Fibroblast of lung (primary cell): ENCODE measurements at places on chromosomes 6 and 20. TPM values are rescaled to one million over a fixed set of nuclear protein-coding genes. Genes with fewer than 3 reads are reported as not detected.

DNA sequence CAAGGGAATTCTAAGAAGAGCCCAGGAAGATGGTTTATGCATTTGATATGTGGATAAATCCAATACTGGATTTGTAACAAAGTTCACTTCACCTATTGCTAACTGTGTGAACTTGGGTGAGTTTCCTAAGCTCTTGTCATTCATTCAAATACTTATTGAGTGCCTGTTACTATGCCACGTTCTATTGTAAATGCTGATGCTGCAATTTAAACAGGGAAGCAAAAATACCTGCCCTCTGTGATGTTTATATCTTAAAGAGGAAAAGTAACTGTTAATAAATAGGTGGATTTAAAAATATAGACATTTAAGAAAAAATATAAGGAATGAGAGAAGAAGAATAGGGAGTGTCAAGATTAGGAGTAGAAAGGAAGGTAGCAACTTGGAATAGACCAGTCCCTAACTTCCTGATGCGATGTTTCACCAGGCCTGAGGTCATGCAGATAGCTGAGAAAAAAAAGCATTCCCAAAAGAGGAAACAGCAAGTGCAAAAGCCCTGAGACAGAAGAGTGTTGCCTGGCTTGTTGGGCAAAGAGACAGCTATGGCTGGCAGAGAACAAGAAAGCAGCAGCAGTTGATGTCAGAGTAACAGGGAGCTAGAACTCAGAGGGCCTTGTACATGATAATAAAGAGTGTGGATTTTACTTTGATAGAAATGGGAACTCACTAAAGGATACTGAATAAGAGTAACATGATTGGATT lies 54.3 kb upstream of the TCF21 start:
- no peak for DNase-seq

DNA sequence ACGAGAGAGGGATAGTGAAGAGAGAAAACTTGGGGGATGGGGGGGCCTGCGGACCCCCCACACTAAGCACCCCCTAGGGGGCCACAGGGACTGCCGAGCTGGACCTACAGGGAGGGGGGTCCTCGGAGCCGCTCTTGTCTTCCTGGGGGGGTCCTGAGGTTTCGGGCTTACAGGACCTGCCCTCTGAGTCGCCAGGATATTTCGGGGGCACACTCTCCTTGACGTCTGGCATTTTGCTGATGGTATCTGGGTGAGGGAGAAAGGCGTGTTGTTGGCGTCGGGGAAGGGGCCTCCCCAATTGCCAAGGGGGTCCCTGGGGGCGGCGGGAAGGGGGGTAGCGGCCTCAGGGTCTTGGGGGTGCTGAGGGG lies 516 bp downstream of the TCP11 start:
- no peak for DNase-seq

GRCh38 chr6:33857932-33858475 lies 54.2 kb upstream of the MLN start:
- no peak for DNase-seq

DNA sequence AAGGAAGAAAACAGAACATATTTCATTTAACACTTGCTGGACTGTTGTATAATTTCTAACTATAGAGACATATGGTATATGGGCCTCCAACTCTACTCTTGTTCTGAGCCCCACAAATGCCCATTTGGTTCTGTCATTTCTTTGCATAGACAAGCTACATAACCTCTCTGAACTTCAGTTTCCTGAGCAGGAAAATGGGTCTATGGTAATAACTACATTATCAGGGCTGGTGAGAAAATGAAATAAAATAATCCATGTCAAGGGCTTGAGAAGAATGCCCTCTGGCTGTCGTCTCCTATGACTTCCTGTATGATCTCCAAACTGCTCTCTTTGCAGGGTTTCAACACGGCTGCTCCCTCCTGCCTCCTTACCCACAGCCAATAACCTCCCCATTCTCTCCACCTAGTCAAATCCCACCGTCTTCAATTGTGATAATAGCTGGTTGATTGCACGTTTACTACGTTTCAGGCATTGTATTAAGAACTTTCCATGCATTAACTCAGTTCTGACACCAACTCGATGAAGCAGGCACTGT lies 12.0 kb downstream of the ZCCHC3 start:
- no peak for DNase-seq

DNA sequence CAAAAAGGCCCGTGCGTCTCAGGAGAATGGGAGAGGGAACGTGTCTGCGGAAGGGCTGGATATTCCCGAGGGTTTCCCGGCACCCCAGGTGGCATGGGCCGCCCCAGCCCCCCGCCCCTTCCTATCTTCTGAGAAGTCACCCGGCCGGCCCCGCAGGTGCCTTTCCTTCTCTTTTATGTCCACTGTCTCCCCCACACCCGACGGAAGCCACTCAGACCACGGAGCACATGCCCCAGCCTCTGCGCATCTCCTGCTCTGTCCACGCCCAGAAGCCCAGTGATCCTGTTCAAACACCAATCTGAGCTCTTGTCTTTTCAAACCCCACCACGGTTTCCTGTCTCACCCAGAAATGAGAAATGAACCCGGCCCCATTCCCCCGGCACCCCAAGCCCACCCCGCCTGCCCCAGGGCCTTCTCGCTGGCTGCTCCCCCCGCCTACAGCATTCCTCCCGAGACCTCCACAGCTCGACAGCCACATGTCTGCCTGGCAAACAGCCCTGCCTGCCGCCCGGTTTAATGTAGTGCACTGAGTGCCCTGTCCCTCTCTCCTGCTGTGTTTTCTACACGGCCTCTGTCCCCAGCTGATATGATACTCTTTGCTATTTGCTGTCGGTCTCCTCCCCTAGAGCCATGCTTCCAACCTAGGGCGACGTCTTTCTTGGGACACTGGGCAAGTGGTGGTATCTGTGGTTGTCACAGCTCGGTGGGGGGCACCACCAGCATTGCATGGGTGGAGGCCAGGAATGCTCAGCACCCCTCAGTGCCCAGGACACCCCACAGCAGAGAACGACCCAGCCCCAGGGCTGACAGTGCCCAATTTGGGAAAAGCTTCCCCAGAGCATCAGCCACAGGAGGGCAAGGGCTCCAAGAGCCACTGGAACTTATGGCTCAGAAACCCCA lies 182.7 kb downstream of the TAF4 start:
- no peak for DNase-seq

- DNase-seq: no peak
Observed at GRCh38 chr6:106743612-106744011, 114.2 kb downstream of the QRSL1 start.

DNA sequence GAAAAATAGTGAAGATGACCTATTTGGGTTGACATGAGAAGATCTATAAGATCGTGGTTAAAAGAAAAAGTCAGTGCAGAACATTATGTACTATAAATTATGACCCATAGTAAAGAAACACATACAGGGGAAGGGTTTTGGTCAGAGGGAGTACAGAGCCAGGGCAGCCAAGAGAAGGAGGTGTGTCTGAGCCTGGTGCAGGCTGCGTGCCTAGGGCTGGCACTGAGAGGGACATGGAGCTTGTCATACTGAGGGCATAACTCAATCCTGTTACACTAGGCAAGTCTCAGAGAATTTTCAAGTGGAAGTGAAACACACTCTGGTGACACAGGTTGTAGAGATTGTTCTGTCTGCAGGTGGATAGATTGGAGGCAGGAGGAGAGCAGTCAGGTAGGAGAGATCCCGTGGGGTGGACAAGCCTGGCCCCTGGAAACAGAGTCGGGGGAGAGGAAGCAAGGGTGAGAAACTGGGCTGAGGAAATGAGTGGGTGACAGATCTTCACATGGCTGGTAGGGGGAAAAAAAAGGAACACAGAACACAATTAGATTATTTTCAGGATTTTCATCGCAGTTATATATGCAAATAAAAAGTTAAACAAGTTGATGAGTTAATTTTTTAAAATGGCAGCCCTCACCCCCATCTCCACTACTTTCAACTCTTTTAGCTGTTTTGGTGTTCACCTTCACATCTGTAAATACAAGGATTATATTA lies 18.5 kb upstream of the RNF39 start:
- DNase-seq: no peak

DNA sequence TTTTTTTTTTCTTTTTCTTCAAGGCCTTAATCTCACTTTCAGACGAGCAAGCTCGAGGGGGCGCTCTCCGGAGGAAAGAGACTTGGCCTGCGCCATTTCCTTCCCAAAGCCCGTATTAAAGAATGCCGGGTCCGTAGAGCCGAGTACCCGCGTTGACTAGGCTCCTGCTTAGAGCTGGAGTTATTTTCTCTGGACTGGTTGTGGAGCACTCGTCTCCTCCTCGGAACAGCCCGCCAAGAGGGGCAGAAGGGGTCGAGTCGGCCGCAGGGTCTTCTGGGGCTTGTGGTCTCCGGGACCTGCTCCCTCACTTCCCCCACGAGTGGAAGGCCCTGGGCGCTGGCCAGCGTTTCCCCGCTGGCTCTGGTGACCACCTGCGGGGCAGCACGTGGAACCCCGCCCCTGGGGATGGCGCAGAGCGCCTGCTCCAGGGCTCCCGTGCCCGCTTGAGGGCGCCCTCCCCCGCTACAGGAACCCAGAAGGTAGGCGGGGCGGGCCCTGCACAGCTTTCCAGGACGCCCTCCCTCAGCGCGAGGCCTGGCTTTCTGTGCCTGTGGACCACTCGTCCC lies 2.7 kb upstream of the MEI4 start:
- DNase-seq: no peak

DNA sequence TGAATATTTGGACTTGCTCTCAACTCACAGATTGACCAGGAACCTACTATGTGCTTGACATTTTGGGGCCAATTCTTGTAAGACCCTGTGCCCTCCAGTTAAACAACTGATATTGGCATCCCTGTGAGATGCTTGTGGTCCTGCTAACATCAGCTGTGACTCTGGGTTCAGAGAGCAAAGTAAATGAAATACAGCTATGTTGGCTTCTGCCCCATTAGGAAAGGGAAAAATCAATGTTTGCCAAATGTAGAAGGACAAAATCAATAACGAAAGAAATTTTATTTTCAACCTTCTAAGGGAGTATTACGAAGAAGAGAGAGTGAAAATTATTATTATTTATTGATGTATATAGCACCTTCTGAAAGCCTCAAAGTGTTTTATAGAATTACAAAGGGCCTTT lies 266.9 kb upstream of the ARID1B start:
- no peak for DNase-seq

DNA sequence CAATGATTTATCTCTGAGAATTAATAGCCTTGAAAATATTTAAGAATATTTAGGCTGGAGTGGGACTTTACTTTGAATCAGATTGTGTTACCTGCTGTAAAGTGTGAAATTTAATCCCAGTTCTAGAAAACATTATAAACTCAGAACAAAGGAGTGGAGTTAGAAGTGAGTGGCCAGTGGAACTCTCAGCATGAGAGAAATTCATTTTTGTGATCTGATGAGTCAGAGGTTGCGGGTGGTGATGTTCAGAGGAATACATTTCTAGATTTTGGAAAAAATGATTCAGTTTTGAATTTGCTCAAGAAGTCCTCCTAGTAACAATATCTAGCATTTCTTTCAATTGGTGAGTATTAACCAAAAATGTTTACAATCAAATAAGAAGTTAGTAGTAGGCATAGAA lies 167.5 kb downstream of the ZFAND3 start:
- peak; percentile 39 for DNase-seq

DNA sequence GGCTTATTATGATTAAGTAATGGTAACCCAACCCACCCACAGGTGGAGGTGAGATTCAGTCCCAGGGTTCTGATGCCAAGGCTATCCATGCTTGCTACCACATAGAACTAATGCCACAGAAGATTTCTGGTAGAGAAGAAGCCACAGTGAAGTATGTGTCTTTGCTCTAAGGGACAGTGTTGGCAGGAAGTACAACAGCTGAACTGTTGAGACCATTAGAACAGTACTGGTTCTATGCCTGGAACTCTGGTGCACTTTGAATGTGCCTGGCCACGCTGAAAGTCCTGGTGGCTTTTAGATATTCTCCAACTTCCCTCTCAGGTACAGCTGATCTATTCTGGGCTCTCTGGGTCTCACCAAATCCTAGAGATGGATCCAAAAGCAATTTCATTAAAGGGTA lies 7.8 kb downstream of the STX7 start:
- no peak for DNase-seq

GRCh38 chr6:160141001-160141726 lies 19.5 kb downstream of the SLC22A1 start:
- DNase-seq: peak; percentile 79

GRCh38 chr6:87772597-87773530 lies 70.8 kb upstream of the AKIRIN2 start:
- DNase-seq: peak; percentile 13

Gene DEFB132
- polyA plus RNA-seq: not detected in 2 replicates

Gene CPNE5
- polyA plus RNA-seq: 0.02 TPM in 2 replicates

Gene KCNQ2
- polyA plus RNA-seq: not detected in 2 replicates

Gene SLC22A7
- not detected in 2 replicates for polyA plus RNA-seq

Gene HAO1
- not detected in 2 replicates for polyA plus RNA-seq

Gene C4A
- 5.7 and 25.2 TPM in 2 replicates for polyA plus RNA-seq
